Renal pelvis (tissue), 12 donors: ENCODE measurements at places on chromosomes 7 and 10. TPM values are rescaled to one million over a fixed set of nuclear protein-coding genes. Genes with fewer than 3 reads are reported as not detected.

GRCh38 chr10:43181146-43181545, 42.9 kb downstream of the CSGALNACT2 start:
- no peak for DNase-seq

GRCh38 chr7:43111630-43112458, 603 bp upstream of the HECW1 start:
- peak; percentile 24 for DNase-seq

DNA sequence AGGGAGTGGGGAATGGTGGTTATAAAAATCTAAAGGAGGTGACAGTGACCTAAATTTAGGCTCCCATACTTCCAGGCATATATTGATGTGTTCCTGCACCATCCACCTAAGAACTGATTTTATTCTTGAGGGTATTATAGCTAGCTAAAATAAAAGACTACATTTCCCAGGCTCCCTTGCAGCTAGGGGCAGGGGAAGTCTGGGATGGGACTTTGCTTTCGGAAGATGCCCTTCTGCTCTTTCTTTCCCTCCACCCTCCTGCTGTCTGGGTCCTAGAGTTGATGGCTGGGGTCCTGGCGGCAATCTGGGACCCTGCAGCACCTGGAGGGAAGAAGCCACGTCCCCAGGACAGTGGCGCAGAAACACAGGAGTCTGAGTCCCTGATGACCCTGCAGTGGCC, 53.8 kb upstream of the SAMD8 start:
- no peak for DNase-seq

DNA sequence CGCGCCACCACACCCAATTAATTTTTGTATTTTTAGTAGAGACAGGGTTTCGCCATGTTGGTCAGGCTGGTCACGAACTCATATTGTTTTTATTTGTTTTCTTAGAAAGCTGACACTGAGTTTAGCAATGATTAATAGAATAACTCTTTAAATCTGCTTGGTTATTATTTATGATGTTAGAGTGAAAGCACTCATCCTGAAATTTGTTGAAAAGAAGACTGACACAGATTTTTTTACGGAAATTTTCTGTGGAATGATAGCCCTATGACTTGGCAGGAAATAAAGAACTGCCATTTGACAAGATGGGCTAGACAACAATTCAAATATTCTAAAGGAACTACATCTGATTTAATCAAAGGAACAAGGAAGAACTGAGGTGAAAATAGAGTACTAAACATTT, 4.3 kb upstream of the GSAP start:
- DNase-seq, result no peak

DNA sequence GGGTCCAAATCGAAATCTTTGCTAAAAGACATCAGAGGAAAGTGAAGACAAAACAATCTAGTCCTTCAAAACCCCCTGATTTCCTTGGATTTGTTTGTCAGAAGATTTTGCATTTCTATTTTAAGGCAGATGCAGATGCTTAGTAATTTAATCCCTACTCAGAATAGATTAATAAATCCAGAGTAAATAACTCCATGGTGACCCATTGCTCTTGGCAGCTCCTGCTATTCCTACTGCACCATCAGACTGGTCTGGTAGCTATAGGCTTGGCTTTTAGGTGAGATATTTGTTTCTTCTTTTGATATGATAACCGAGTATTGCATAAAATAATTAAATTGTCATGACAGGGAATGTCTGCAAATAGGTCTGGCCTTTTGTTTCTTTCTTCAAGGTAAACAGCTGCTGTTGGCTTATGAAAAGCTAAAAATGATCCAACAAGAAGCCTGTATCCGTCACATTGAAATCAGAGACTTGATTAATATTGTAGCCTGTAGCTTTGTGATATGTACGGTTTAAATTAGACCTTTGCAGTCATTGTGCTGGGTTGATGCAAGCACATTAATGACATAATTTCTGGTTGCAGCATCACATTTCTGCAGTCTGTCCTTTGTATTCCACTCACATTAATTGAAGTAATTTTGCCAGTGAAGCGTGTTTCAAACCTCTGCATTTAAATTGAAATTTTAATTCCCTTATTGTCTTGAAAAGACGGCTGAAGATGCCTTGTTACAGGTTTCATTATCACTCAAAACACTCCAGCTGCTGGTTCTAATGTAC, 40.7 kb downstream of the EXOC4 start:
- DNase-seq, result no peak

Gene CWF19L1
- 35.0 TPM for polyA plus RNA-seq

Gene GRID1
- 2.2 TPM for polyA plus RNA-seq

Gene GIMAP1
- polyA plus RNA-seq, result 2.3 TPM

DNA sequence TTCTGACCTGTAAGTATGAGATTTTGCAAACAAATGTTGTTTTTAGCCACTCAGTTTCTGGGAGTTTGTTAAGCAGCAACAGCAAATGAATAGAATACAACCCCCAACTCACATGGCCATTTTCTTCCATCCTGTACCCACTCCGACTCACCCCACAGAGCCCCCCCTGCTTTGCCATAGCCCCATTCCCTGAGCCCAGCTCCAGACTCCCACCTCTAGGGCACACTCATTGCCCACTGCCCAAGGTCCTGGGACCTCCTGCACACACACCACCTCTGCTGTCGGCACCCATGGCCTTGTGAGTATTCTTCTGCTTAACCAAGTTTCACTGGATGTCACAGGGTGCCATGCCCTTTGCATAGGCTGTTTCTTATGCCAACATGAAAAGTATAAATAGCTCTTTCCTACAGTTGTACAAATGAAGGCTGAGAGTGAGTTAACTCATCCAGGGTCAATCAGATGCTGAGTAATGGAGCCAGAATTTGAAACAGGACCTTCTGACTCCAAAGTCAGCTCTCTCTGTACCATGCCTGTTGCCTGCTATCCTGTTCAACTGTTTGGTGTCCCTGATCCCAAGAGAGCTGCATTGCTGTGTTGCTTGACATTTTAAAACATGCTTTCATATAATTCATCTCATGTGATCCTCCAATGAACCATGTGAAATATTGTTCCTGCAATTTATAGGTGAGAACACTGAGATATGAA, 367.8 kb upstream of the ZMIZ1 start:
- DNase-seq, result no peak

DNA sequence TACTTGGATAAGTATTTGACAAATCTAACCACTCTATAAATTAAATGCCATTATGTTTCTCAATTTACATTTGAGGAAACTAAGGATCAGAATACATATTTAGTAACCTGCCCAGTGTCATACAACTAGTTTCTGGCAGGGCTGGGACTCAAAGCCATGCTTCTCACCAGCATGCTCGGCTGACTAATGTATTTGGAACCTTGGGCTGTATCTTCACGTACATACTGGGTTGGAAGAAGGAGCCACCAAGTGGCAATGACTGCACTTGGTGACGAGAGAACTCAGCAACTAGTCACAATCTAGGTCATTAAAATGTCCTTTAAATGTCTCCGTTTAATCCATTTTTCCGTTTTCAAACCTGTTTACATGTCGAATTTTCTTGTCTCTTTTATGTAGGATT, 42.9 kb downstream of the CHRM2 start:
- DNase-seq, result no peak

Gene AKR1C4
- polyA plus RNA-seq, result not detected

Gene LAMB1
- polyA plus RNA-seq, result 855 TPM
